ENCODE measurements at places on chromosomes 11 and 22.

GRCh38 chr22:38947321-38948140 lies 9.9 kb upstream of the APOBEC3A start:
- no peak for DNase-seq

DNA sequence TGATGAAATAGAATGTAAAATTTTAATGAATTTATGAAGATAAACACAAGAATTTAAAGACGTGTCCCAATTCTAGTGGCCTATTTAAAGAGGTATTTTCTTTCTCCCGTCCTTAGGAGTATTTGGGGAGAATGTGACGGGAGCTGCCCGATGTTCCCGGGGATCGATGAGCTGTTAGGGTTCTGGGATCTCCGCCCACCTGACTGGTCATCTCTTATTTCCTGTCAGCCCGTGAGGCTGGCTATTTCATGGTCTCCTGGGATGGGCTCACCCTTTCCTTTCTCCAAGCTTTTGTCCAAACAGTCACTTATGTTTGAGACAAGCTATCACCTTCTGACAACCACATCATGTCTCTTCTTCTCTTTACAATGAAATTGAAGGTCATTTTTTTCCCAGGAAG lies 16.9 kb upstream of the CLMP start:
- no peak for DNase-seq

GRCh38 chr22:17920992-17921650 lies 103.2 kb downstream of the MICAL3 start:
- no peak for DNase-seq

GRCh38 chr11:37595845-37596244 lies 997.8 kb upstream of the RAG2 start:
- no peak for DNase-seq

All from AG09319 (cell line).